ENCODE measurements at places on chromosomes 6 and 20.
A peak's percentile ranks its signal among the peaks of the same experiment; 100 is the strongest.

GRCh38 chr6:53658992-53659391 lies 6.6 kb downstream of the KLHL31 start:
- DNase-seq: no peak

- no peak for DNase-seq
These were observed 8.0 kb upstream of the KIFC1 start for GRCh38 chr6:33383427-33384185.

- no peak for DNase-seq
These were observed 18.5 kb downstream of the CST8 start for GRCh38 chr20:23509247-23509913.

DNA sequence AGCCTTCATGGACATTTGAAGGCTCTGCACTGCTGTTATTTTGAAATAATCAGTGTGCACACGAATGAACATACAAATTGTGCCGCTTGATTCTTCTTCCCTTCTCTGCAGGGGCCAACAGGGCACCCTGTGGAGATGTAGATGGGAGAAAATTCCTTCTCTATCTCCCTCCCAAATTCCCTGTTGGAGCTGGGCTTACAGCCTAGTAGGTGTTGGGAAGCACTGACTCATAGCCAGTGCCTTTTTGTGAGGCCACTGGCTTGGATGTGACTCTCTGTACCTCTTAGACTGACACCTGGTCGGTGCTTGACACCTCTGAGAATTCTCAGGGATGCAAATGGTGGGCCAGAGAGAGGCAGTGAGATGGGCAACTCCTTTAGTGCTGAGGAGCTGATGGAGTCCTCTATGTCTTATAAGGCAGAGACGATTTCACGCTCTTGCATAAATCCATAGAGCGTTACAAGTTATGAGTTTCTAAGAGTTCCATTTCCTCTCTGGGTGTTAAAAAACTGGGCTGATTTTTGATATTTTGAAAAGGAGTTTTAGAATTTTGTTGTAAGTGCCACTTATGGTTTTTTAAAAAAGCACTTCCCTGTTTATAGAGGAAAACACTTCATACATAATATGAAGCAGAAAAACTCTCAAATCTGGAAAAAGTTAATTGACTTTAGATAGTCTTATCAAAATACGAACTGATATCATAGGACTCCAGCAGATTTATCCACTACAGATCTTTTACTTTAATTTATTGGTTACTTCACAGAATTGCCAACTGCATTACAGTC lies 89.8 kb upstream of the MAP3K7 start:
- no peak for DNase-seq

- DNase-seq: no peak
These were observed 67.0 kb upstream of the AKAP12 start for GRCh38 chr6:151172751-151173150.

- DNase-seq: no peak
These were observed 108.1 kb downstream of the DLL1 start for GRCh38 chr6:170182781-170183120.

DNA sequence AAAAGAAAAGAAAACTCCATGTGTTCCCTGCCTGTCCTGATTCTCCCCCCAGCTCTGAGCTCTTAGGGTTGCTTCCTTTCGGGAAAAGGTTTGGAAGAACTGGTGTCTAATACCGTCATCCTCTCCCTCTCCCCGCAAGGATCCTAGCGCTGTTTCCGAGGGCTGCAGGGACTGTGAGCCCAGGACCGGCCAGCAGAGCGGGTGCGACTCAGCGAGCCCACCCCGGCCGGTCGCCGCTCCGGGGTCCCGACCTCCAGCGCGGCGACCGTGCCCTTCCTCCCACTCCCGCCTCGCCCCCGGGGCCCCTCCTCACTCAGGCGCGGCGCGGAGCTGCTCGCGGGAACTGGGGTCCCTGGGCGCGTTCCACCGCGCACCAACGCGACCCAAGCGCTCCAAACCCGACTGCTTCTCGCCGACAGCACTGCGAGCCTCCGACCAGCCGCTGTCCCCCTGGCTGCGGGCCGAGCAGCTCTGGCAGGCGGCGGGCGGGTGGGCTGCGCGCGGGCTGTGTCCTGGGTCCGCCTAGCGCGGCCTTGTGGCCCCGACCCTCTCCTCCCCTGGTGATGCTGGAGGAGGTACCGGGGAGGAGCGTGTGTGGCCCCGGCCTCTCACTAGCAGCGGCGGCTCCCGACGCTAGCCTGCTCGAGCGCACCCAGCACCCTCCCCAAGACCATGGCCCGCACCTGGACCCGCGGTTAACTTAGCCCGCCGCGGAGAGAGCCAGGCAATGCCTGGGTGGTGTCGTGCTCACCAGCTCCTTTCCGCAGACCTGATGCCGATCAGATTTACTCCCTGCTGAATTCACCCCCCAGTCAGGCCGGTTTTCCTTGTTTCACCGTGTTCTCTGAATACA lies at the start of gene PLA2G7:
PLA2G7 (minus strand) TSS at position 509 of the 853 bp plus-strand sequence. CDS start 12,484 bp downstream, outside the sequence.
- no peak for DNase-seq

DNA sequence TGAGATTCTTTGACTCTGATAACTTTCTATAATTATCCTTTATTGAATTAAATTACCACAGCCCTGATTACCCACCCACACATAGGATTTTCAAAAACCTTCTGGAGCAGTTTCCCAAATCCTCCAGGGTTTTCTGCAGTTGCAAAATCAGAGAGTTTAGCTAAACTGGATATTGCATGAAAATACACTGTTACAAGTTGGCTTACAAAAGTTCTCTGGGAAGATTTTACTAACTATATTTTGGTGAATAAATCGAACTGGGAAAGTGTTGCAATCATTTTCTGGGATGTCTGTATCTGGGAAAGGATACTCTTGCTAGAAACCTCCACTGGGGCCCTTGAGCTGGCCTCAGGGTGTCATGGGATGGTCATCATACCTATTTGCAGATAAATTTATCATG lies 97.6 kb upstream of the STMND1 start:
- no peak for DNase-seq

GRCh38 chr20:53216856-53217576 lies 244.9 kb downstream of the TSHZ2 start:
- peak; percentile 53 for DNase-seq

DNA sequence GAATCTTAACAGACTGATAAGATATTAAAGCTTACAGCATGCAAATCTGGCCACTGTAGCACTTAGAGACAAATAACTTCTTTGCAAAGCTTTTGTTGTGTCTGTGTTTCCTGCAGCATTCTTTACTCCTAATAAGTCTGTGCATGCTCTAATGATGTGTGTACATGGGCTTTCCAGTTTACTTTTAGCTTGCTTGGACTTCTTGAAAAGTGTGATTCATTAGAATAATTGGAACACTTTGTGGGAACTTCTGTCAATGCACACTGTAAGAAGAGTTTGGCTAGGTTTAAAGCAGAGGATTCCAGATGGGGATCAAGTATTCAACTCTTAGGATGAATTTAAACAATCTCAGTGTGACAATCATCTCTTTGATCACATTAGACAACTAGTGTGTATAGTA lies 22.1 kb upstream of the TINAG start:
- no peak for DNase-seq

DNA sequence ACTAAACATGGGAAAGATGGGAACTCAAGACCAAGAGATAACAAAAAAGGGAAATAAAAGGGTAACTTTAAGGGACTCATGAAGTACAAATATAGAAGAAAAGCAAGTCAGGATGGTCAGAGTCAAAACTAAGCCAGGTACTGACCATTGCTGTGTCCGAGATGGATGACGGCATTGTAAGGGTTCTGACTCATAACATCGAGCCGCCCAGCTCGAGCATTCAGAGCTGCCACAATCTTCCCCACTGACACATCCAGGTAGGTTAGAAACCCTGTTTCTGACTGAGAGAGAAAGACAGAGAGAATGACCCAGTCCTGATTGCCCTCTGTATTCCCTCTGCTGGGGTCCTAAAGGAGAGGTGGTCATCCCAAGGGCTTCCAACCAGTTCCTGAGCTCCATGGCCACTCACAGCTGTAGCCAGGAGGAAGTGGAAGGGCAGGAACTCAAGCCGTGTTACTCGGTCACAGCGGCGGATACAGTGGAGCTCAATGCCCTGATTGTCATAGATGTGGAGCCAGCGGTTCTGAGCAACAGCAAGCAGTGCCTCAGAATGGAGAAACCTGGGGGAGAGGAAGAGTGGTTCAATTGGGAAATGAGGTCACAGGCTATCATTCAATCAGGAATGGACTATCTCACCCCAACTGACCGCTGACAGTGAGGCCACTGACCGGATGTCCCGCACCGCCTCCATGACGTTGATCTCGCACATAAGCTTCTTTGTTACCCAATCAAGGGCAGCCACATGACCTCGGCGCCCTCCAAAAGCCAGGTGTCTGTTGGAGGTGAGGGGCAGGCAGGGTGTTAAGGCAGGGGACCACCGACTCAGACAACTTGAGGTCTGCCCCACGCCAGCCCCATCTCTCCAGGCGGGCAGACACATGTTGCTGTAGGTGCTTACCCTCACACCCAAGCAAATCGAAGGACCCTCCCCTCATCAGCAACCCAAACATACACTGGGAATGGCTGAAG lies 1.8 kb downstream of the WDR46 start:
- no peak for DNase-seq

DNA sequence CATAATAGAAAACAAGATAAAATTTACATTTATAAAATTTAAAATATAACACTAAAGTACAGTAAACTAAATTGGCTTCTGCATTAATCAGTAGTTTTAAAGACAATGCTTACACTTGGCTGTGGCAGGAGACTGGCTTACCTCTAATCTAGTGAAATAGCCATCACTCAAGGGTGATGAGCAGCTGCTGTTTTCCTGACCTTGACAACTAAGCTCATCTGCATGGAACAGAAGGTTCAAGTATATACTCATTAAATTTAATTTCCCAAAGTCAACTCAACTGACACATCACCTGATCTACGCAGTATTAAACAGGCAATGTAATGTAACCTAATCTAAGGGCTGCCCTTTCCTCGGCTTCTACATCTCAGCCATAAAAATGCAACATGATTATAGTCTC lies 14.5 kb downstream of the TMX4 start:
- no peak for DNase-seq

All from caudate nucleus (tissue), 63 donors.